Fibroblast of skin of left quadriceps (primary cell): ENCODE measurements at places on chromosomes 1 and 21.

- DNase-seq, result no peak
These were observed 148.7 kb downstream of the ZZZ3 start for GRCh38 chr1:77533660-77534305.

DNA sequence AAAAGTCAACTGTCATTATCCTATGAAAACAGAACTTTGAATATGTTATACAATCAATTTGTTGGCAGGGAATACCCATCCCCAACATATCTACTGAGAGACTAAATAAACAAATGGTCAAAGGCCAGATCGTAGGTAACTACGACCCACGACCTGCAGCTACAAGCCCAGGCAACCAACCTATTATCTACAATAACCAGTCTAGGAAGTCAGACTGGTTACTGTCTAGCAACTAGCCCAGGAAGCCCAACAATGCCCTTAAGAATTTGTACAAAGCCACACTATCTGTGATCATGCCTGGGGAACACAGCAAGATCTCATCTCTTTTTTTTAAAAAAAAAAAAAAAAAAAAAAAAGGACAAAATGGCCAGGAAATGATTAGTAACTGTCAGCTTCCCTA is 58.7 kb downstream of the SMYD3 start:
- no peak for DNase-seq

DNA sequence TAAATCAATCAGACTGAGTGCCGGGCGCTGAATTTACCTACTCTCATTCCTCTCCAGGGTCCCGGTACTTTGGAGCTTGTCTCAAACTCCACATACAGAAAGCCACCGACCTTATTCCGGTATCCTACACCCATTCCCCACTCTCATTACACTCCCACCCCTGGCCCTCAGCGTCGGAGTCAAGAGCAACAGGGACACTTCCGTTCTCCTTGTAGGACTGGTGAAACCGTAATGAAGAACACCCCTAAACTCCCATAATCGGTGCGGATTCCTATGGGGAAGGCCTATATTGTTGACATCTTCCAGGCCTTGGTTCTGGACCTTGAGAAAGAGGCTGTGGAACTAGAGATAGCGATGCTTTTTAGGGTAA is 798 bp downstream of the ZBED6 start:
- no peak for DNase-seq

- no peak for DNase-seq
These were observed 115.2 kb downstream of the ROR1 start for GRCh38 chr1:63888984-63889383.

GRCh38 chr1:44346184-44346583 is 8.9 kb downstream of the ERI3 start:
- DNase-seq, result no peak

- DNase-seq, result no peak
These were observed 195.3 kb downstream of the C1orf94 start for GRCh38 chr1:34371829-34372532.
